ENCODE measurements at places on chromosomes 2 and 18.

DNA sequence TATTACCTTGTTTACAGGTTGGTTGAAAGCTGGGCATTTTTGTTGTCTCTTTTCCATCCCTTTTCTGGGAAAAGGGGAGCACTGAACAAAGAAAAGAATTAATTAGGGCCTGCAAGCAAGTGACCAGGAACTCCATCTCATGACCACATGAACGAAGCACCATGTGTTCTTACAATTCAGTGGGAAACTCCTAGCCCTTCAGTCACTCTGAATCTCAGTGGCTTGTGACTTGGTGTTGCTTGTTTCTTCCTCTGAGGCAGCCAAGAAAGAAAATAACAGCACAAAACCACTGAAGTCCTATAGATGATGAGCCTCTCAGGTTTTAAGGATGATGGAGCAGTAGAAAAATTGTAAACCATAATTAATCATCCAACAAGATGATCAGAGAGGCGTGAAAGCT lies 129.1 kb upstream of the CAB39 start:
- DNase-seq: no peak

- DNase-seq: no peak
Measured at GRCh38 chr2:62570861-62571698, 65.1 kb upstream of the TMEM17 start.

DNA sequence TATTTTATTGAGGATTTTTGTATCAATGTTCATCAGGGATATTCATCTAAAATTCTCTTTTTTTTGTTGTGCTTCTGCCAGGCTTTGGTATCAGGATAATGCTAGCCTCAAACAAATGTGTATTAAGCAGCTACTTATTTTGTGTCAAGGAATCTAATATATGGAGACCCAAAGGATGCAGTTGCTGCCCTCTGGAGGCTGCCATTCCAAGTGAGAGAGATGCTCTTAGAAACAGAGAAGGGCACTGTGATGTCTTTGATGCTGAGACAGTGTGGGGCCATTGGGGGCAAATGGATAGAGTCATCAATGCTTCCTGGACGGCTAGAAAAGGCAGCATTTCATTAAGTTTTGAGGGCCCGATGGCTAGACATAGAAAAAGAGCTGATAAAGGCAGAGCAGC lies 292.6 kb downstream of the SETBP1 start:
- DNase-seq: no peak

GRCh38 chr2:81050580-81051095 lies 746.1 kb upstream of the LRRTM1 start:
- no peak for DNase-seq

DNA sequence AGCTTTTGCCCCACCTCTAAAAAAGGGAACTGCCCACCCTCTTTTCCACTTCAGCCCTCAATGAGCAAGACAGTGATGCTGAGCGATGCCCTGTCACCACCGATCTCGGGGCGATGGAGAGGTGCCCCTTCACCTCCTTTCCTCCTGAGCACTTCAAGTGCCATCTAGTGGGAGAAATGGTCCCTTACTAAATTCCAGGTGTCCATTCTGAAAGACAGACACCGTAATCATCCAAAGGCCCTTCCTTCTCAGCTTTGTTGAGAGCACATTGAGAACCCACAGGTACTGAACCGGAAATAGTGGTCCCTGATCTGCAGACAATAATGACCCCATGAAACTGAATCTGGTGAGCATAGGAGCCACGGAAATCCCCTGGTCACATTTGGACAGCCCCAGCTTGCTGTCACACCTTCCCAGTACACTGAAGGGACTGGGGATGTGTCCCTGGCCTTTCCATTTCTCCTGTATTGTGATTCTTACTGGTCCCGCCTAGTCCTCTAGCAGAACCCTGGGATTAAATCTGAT lies 38.5 kb downstream of the KCTD18 start:
- no peak for DNase-seq

DNA sequence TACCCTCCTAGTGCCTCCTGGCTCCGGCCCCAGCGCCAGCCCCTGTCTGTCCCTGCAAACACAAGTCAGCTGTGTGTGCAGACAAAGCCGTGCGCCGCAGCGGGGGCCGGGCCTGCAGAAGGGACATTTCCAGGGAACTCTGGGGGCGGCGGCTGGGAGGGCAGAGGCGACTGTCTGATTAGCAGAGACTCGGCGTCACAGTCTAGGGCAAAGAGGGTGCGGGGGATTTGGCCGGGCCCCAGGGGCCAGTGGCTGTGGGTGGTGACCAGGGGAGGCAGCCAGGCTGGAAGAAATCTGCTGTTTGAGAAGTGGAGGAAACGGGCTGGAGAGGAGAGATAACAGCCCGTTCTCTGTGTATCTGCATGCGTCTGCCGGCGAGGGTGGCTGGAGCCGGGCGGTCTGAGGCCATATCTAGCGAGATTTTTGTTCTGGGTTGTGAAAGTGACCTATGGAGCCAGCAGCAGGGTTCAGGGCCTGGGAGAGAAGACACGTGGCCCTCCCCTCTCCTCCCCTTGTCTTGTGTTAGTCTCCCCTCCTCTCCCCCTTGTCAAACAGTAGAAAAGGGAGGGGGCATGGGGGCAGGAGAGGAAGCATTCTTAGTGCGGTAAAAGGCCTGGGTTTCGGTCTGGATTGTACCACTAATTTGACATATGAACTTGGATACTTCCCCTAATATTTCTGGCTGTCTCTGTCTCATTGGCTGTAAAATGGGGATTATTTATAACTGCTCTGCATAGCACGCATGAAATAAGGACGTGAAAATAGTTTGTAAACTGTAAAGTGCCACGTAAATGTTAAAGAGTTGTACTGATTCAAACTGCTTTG lies 169.4 kb downstream of the SMAD7 start:
- no peak for DNase-seq

GRCh38 chr2:142718576-142719155 lies 158.8 kb upstream of the KYNU start:
- DNase-seq: no peak

DNA sequence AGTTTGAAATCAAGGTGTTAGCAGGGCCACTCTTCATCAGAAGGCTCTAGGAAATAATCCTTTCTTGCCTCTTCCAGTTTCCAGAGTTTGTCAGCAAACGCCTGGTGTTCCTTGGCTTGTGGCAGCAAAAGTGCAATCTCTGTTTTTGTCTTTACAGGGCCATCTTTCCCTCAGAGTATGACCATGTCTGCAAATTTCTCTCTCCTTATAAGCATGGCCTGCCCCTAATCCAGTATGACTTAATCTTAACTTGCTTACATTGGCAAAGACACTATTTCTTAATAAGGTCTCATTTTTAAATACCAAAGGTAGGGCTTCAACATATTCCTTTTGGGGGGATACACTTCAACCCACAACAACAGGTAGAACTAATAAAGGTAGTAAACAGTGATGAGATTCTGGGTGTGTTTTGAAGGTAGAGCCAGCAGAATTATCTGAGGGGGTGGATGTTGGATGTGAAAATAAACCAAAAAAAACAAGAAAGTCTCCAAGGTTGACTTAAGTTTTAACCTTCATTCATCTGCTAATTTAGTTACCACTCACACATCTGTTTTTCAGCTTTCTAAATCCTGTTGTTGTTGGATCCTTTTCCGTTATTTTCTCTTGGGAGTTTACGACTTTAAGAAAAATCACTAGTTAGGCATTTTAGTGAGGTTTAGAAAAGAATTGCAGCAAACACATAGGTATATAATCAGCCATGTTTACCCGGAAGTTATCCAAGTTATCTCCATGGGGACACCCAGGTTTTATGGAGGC lies 234.4 kb upstream of the FIGN start:
- DNase-seq: no peak

DNA sequence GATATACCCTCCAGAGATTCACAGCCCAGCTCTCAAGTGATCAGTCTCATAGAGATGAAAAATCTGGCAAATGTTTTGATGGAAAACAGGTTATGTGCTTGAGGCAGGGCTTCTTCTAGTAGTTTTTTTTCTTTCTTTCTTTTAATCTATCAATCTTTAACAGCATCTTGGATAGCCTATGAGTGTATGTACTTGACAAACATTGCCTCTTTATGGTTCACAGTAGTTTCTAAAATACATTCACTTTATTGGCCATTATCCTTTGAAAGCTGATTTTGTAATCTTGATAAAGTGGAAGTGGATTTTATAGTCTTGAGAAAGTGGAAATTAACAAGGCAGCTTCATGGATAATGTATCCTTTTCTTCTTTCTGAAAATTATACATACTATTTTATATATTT lies 51.4 kb upstream of the IL1R1 start:
- no peak for DNase-seq

DNA sequence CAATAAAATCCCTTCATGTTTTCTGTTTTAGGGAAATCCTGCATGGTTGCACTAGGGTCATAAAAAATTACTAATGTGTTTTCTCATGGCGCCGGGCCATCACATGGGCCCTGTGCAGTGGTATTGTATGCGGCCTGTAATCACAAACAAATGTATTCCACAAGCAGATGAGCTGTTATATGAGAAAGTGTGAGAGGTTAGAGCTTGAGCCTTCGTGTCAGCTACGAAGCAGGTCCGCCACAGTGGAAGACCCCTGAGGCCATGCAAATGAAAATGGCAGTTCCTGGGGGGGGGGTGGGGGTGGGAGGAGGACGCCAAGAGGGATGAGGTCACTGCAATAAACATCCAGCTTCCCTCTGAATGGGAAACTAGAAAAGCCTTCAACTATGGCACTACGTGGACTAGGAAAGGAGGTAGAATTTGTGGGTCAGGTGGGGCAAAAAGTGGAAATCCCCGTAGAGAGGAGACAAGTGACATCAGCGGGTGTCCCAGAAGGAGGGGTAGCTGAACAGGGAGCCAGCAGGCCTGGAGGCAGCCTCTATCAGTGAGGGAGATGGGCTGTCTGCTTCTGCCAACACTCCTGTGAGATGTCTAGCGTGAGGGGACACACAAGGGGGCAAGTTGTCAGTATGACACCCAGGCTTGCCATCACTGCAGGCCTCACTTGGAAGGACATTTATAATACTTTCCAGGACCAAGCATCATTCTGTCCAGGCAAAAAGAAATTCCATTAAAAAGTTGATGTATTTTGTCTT lies 130.3 kb upstream of the CTAGE1 start:
- DNase-seq: no peak

DNA sequence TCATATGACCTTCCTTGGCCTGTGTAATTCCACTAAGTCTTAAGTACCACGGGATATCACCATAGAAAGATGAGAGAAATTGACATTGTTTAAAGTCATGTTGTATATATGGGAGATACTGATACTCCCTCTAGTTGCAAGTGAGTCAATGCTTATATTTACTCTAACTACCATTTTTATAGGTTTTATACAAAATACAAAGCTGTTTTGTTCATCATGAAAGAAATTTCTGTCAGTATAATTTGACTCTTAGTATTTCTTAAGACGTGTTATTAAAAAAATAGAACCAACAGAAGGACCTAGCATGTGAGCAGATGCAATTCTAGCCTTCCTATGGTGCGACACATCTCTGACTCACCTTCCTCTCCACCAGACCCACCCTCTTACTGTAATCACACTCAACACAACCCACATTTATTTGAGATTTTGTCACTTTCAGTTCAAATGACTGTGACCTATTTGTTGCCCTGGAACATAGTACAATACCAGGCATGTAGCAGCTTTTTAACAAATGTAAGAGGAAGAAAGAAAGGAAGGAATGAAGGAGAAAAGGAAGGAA lies 453.1 kb downstream of the CMPK2 start:
- DNase-seq: no peak

DNA sequence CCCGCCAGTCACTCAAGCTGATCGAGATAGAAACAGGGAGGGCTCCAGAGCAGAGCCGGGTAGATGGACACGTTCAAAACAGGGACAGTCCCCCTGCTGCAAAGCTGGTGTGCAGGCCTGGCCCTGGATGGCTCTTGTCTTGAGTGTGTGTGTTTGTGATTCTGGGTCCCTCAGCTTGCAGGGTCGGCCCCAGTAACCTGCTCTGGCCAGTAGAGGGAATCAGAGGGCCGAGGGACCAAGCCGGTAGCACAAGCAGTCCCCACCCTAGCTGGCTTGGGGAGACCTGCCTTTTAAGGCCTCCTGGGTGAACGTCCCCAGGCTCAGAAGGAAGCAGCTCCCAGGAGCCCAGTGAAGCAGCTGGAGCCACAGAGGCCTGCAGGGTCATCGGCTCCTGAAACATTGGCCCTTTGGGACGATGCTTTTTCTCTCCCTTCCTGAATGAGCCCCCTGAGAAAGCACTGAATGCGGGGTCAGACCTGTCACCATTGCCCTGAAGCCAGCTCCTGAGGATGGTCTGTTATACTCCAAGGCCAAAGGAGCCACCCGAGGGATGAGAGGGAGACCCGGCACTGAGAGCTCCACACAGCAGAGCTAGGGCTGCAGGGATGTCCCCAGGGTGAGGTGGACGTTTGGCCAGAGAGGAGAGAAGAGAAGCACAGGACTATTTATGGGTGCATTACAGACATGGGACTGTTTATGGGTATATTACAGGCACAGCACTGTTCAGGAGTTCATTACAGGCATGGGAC lies 15.4 kb upstream of the MLPH start:
- no peak for DNase-seq

DNA sequence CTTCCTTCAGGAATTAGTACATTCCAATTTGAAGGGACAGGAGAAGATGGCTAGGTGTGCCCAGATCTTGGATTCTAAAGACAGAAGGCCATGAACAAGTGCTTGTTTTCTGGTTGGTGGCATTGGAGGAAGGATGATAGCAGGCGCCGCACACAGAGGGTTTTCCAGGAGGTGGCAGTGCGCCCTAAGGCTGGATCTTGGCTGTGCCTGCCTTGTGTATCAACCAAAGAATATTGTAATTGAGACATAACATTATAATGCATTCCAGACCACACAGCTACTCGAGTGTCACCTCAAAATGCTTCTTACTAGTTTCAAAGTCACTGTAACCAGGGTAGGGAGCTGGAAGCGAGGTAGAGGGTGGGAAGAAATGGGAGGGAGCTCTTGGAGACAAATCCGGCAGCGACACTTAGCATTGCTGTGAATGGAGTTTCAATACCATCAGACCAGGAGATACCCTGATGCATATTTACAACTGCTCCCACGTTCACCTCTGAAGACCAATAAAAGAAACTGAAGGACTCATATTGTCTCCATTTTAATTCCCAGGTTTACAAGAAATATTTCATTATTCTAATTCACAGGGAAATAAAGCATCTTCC lies 42.5 kb downstream of the CPO start:
- DNase-seq: no peak

DNA sequence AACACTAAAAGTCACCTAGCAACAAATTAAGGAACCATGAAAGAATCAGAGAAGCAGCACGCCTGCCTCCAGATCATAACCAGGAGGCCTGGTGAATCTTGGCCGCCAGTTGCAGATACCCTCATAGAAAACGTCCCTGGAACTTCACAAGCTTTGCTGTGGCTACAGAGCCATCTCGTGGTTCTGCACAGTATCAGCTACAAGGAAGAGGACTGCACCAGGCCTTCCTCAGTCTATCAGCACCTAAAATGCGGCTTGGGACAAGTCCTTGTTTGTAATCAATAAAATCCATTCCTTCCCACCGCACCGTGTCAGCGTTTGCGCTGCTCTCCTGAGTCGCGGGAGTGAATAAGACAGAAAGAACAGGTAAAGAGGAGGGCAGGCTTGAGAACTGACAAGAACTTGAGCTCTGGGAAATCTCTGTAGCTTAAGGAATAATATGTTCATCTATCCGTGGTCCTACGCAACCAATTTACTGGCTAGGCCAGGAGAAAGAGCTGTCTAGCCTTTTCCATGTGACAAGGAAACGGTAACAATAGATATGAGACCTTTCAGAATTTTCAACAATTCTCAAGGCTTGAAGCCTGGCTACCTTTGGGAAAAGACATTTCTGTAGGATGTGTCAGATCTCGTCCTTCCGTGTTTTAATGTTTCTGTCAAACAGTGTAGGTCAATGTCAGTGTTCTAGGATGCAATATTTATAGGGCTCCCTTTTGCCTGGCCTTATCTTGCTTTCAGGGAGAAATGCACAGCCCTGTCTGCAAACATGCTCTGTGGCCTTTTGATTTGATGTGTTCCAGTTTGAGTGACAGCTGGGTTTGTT lies 128.5 kb upstream of the RAB12 start:
- no peak for DNase-seq

GRCh38 chr18:7158216-7158615 lies 40.6 kb upstream of the LAMA1 start:
- no peak for DNase-seq

Data from vagina (tissue), 2 donors.